Esophagus mucosa (tissue), 1 donor: ENCODE measurements at places on chromosomes 1 and 21. TPM values are rescaled to one million over a fixed set of nuclear protein-coding genes. Genes with fewer than 3 reads are reported as not detected.

The NPPB gene
- not detected for total RNA-seq

GRCh38 chr1:245996811-245997210 is 510.3 kb downstream of the SMYD3 start:
- ATAC-seq: no peak

DNA sequence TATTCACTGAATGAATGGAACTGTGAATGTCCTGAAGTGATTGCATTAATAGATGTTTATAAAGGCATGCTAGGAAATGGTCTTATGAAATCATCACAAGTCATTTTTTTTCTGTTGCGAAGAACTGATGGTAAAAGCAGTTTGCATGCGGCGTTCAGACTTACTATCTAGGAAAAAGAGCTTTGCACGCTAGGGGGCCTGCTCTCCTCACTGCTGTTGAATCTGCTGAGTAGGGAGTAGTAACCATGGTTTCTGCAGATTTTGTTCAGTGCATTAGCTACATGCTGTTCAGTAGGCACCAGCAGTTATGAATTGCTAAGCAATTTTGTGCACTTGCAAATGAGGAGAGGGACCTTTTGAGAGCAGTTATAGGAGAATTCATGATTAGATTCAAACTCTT is 57.9 kb downstream of the CENPF start:
- no peak for ATAC-seq

The SELP gene
- 5.3 TPM for total RNA-seq

The IPP gene
- 10.4 TPM for total RNA-seq

DNA sequence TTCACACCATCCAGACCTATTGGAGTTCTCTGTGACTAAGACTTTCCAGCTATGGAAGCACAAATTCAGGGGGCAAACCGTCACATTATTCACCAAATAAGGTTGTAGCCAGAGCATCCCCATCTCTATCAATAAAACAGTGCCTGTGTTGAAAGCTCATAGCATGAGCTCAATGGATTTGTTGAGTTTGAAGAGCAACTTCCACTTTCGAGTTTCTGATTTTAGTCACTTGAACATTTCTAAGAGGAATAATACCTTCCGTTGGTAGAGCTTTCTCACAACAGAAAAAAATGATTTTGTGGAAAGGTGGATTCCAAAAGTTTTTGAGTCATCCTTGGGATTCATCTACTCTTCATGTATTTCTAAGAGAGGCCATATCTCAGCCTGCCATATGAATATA is 13.0 kb upstream of the ELAVL4 start:
- no peak for ATAC-seq

DNA sequence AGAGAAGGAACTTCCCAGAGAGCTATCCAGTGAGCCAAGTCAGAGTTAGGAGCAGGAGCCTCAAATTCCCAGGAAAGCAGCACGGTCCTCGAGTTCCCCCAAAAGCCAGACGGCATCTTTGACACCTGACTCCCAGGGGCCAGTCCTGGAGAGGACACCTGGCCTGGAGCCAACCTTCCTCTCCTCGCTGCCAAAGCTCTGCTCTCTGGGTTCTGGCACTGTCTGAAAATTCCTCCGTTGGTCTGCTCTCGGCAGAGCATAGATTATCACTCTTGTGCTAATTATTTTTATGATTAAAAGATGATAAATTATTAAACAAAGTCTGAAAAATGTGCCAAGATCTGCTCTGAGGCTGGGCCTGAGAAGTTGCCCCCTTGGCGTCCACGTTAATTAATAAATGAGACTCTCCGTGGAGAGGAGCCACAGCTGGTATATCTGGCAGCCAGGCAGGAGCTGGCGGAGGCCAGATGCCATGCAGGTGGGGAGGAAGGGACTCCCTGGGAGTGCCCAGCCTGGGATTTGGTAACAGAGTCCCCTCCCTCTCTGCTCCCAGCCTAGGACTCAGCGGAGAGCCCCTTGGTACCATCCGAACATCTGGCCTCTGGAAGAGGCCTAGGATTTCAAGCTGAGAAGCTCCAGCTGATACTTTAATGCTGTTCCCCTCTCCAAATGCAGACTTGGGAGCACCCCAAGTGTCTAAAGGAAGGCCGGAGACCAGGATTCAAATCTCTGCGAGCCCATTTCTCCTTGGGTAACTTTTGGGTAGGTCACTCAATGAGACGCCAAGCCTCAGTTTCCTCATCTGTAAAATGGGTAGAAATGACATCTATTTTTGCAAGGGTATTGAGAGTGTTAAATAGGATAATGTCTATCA is 163.7 kb upstream of the POU3F1 start:
- no peak for ATAC-seq

The TSPAN2 gene
- 0.68 TPM for total RNA-seq

DNA sequence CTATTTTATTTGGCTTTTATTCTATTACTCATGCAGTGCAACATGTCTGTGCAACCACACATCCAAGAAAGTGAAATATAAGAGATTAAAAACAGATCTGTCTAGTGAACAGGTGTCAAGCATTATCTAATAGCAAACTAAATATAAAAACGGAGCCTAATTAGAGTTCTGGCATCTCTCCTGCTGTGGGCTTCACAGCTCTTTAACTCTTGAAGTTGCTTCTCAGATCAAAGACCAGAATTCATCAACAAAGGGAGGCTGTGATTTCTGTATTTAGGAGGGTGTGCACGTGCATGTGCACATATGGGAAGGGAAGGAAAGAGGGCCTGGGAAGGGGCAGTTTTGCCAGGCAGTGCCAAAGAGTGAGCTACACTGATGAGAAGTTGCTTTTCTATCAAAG is 81.0 kb downstream of the MIS18A start:
- ATAC-seq: no peak

DNA sequence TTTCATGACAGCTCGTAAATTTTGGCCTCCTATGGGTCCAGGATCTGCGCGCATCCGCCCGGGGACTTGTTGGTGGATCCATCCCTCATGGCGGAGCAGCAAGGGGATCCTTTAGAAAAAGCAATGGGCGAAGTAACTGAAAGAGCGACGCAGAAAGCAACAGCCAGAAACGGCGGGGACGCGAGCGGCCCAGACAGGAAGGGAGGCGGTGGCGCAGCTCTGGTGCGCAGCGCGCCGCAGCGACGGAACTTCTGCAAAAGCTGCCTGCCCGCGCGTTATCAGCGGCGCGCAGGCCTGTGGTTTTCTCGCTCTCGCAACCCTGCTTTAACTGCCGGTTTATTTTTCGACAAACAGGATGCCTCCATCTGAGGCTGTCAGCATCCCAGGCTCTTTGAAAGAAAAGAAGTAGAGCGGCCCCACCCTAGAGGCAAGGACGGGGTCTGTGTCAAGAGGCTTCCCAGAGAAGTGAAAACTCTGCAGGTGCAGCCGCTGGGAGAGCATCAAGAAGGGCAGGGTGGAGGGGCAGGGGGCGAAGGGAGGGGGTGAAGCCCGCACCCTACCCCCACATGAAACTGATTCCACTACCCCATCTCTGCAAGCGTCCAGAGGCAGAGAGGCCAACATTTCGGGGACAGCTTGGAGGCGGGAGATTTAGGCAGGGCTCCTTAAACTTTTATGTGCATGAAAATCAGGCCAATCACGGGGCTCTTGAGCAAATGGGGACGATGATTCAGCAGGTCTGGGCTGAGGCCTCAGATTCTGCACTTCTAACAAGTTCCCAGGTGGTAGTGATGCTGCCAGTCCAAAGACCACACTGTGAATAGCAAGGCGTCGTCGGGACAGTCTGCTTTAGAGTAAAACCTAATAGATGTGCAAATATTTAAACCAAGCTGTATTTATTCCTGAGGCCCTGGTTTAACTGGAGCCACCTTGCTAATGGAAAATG is 22.2 kb downstream of the RUNX1 start:
- peak; percentile 57 for ATAC-seq

DNA sequence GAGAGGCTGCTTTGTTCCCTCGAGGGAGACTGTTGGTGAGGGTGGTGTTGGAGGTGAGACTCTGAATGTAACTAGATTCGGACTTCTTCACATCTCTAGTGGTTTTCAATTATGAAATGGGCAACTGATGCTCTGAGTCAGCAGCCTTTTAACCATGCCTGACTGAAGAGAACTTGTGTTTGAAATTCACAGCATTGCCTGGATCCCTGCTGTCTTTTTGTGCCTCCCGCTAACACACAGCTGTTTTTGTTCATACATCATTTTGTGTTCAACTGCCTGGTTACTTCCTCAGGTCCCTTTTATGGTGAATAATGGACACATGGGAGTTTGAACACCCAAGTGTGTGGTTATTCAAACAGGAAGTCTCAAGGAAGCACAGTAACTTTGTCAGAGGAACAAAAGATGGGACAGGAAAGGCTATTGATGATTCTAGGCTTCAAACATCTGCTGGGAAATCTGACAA is 16.8 kb downstream of the LAMC1 start:
- no peak for ATAC-seq

DNA sequence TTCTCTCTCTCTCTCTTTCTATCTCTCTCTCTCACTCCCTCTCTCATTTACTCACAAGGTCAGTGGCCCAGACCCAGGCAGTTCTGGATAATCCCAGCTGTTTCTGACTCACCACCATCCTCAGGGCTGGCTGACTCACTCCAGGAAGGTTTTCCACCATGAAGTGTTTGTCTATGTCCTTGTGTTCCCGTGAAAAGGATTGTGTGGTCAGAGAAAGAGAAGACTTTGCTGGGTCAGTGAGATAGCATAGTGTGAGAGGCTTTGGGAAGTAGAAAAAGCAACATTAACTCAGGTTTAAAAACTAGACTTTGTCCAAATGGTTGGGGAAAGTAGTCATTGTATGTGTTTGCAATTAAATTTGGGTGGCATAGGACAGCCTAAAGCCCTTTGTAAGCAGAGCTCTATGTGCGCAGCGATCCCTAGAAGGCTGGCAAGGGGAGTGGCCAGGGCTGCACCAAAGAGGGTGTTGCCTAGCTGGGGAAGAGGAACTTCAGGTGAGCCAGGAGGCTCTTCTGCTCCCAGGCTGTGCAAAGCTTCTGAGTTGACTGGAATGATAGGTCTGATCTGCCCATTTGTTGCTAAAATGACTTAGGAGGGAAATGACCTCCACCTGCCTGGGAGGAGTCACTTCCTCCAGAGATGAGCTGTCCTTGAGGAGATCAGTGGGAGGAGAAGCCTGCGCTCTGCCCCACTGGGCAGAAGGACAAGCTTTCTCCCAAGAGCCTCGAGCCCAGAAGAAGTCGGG is 4.9 kb upstream of the CAPN2 start:
- peak; percentile 87 for ATAC-seq

- ATAC-seq: peak; percentile 69
Observed at GRCh38 chr1:211928290-211928801, 97.8 kb upstream of the LPGAT1 start.

GRCh38 chr1:226371027-226371694 is 36.7 kb downstream of the PARP1 start:
- ATAC-seq: no peak

The HAPLN2 gene
- not detected for total RNA-seq

GRCh38 chr1:46487818-46488218 is 1.8 kb upstream of the DMBX1 start:
- no peak for ATAC-seq

GRCh38 chr21:31524140-31524539 is 135.4 kb upstream of the SOD1 start:
- ATAC-seq: no peak

GRCh38 chr1:98172022-98172421 is 251.2 kb upstream of the DPYD start:
- ATAC-seq: no peak

The LAMC2 gene
- total RNA-seq: 15.9 TPM

The ANGPTL1 gene
- total RNA-seq: 4.1 TPM

The CIART gene
- 3.1 TPM for total RNA-seq

The OLFM3 gene
- not detected for total RNA-seq

DNA sequence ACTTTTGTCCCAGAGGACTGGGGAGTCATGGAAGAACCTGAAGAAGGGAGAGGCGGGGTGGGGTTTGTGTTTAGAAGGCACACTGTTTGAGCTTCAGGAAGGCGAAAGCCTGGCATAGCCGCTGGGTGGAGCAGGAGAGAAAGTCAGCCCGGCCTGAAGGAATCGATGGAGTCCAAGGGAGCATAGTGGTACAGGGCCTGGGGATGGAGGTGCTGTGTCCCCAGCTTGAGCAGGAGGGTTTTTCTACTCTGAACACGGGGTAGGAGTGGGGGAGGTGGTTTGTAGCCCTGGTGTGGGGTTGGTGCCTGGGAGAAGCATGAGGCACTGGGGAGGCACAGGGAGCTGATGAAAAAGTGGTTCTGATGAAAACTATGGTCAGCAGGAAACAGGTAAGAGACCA is 4.7 kb upstream of the CCDC24 start:
- ATAC-seq: no peak

The PPM1J gene
- 2.1 TPM for total RNA-seq

DNA sequence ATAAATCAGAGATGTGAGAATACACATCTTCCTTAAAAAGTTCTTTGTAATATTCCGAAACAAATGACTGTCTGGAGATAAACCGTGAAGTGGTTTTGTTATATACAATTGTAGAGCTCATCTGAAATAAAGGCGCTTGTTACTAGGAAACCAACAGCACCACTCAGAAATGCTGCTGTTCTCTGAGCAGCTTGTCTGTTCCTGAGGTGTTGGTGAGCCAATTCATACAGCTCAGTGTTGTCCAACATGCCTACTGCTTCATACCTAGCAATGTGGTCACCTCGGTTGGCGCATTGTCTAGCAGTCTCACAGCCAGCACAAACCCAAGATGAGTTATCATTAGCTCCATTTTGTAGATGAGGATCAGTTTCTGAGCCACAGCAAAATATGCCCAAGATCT is 44.4 kb downstream of the GFI1 start:
- no peak for ATAC-seq

The ARMH1 gene
- total RNA-seq: not detected

DNA sequence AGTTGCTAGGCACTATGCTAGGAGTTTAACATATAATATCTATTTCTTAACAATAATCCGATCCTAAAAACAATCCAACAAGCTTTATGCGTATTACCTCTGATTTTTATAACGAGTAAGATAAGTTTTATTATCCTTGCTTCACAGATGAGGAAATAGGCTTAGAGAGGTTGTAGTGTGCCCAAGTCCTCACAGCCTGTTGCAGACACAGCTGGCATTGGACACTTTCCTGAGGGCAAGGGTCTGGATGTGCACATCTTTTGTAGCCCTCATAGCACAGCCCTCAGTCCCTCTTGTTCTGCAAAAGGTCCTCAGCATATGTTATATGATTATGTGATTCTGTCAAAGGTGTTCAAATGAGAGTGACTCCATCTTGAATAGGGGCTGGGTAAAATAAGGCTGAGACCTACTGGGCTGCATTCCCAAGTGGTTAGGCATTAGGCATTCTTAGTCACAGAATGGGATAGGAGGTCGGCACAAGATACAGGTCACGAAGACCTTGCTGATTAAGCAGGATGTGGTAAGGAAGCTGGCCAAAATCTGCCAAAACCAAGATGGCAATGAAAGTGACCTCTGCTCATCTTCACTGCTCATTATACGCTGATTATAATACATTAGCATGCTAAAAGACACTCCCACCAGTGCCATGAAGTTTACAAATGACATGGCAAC is 75.7 kb upstream of the F3 start:
- no peak for ATAC-seq

The PRAMEF14 gene
- total RNA-seq: not detected

The ASPM gene
- 13.4 TPM for total RNA-seq

- no peak for ATAC-seq
Observed at GRCh38 chr1:204142032-204142974, 9.5 kb downstream of the ETNK2 start.

DNA sequence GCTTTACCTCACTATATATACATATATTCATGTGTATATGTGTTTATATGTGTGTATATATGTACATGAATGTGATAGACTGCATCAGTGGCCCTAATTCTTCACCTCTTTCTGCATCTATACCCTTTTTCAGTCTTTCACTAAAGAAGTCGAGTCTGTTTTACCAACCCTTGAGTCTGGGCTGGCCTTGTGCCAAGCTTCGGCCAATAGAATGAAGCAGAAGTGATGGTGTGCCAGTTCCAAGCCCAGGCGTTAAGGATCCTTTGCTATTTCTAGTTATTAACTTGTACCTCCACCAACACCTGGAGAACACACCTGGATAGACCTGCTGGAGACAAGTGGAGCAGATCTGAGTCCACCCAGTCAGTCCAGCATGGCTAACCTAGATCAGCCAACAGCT is 61.6 kb upstream of the PPM1J start:
- no peak for ATAC-seq
